ENCODE measurements at places on chromosomes 12 and 14.

GRCh38 chr12:112664569-112664968 is 127.0 kb upstream of the RPH3A start:
- no peak for DNase-seq

DNA sequence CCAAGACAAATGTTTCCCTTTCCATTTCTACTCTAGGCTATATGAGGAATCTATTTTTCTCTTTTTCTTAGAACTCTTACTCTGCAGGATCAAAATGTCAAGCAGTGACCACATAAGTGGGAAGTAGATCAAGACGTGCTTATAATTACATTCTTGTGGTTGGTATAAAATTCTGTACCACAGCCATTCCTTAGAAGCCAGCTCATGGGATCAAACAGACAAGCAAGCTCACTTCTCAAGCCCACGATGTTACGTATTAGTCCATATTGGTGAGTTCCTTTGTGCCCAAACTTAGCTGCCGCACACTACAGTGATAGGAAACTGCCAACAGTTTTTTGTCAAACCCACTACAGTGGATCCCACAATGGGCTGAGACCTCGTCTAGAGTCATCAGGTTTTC is 53.4 kb downstream of the IFNG start:
- no peak for DNase-seq

DNA sequence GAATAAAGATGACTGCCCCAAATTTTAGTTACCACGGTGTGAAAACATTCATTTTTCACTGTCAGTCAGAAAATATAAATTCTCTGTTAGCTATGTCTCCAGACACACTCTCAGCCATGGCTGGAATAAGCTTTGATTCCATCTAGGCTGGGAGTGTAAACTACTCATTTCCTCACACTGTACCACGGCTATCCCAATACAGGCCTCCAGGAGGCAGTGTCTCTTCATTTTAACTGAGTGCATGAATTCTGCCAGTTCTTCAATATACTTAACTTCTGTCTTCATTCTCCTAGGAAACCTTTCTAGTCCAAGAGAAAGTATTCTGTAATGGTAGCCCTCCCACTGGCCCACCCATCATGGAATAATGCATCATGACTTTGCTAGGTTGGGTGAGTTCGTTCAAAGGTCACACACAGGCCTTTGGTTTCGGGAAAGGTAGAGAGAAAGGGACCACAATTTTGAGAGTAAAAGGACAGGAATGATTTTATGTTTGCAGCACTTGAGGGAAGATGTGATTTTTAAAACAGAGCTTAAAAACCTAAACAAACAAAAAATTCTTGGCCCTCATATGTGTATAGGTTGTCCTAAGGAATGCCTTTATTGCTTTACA is 381.1 kb downstream of the SEC23A start:
- no peak for DNase-seq

DNA sequence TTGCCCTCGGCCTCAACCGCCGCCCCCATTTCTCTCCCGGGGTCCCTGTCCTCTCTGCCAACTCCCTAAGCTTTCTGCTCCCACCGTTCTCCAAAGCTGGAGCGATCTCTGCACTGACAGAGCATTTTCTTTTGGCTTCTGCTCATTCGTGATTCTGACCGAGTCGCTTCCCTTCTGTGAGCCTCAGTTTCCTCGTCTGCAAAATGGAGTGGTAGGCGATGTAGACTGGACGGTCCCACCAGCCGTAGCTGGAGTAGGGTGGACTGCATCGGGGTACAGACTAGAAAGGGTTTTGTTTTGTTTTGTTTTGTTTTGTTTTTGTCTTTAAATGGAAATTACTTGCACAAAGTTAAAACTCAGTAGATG is 2.4 kb downstream of the VSX2 start:
- no peak for DNase-seq

DNA sequence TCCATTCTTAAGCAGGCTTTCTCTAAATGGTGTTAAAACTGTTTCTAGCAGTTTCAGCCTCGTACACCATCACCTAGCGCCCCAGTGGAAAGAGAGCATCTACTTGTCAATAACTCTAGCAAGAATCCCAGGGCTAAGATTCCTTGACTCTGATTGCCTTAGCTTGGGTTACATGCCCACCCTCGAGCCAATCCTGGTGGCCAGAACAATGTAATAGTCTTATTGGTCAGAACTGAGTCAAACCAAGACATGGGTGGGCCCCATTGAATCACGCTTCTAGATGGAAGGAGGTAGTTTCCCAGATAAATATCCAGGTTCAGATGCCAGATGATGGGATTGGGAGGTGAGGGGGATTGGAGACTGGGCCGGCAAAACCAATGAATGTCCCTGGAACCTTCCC is 55.9 kb upstream of the MED13L start:
- DNase-seq: no peak

DNA sequence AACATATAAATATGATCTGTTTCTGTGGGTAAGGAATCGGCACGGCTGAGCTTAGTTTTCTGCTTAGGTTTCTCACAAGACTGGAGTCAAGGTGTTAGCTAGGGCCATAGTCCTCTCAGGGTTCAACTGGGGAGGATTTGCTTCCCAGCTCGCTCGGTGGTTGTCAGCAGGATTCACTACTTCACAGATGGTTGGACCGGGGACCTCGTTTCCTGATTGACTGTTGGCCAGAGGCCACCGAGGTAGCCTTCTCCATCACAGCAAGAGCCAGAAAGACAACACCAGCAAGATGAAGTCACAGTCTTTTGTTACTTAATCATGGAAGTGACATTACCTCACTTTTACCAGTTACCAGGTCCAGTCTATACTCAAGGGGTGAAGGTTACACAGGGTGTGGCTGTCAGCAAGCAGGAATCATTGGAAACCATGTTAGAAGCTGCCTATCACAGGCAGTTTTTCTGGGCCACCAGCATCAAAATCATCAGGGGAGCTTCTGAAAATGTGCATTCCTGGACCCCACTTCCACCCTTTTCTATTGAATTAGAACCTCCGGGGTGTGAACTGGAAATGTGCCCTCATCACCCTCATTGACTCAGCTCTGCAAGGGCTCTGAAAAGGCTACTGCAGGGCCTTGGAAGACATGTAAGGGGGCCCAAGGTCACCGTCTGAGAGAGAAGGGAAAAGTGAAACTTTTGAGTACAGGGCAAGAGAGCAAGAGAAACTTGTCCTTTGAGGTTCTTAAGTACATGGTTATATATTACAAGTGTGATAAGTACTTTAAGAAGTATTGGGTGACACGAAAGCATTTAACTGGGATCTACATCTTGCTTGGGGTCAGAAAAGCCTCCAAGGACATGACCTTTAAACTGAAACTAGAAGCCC is 10.9 kb downstream of the COPS7A start:
- no peak for DNase-seq

DNA sequence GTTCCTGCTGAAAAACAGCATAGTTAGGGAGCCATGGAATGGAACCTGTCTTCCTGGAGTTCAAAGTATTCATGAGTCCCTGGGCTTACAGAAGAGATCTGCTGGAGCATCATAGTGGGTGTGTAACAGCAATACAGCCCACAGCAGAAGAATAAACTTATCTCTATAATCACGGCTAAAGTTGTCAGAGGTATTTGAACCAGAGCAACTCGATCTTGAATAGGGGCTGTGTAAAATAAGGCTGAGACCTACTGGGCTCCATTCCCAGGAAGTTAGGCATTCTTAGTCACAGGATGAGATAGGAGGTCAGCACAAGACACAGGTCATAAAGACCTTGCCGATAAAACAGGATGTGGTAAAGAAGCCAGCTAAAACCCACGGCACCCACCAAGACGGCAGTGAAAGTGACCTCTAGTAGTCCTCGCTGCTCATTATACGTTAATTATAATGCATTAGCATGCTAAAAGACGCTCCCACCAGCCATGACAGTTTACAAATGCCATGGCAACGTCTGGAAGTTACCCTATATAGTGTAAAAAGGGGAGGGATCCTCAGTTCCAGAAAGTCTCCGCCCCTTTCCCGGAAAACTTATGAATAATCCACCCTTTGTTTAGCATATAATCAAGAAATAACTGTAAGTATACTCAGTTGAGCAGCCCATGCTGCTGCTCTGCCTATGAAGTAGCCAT is 223.4 kb downstream of the PCNX1 start:
- no peak for DNase-seq

DNA sequence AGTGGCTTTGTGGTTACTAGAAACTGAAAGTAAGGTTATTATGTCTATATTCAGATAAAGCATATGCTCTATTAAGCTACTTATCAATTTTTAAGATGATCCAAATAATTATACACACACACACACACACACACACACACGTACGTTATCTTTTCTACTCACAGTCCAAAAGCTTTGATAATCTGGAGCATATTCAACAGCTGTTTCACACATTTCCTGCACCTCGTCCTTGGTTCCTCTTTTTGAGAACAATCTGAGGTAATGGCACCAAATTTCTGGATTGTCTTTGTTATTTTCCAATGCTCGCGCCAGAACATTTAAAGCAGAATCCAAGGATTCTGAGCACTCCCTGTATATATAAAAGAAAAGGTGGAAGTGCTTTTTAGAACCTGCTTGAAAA is 37.5 kb downstream of the ZFC3H1 start:
- no peak for DNase-seq

GRCh38 chr12:30930238-30930637 is 3.7 kb downstream of the TSPAN11 start:
- no peak for DNase-seq

GRCh38 chr14:50434528-50434927 is 37.8 kb upstream of the CDKL1 start:
- DNase-seq: no peak

DNA sequence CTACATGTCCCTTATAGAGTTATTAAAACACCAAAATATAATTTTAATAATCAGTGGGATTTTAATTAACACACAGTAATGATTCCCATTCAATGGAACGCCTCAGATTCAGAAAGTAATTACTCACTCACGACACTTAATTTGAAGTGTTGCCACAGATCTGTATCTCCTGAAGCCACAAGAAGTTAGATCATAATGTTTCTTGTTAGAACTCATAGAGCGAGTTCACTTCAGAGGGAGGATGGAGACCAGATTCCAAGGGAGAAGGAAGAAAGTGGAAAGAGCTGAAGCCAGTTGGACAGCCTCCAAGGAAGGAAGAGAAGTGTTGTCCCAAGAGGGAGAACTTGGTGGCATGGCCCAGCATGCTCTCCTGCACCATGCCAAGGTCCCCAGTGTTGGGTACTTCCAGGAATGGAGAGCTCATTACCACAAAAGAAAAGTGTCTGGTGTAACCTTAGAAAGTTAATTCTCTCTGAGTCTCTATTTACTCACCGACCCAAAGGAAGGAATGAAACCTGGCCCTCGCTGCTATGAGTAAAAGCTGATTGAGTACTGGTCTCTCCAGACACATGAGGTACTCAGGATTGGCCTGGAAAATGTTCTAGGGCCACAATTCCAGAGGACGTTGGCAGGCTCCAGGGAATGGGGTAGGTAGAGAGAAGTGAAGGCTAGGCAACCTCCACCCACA is 305.4 kb downstream of the BCL11B start:
- DNase-seq: no peak

GRCh38 chr12:56933826-56934625 is at the start of gene SDR9C7:
Gene SDR9C7, minus strand, starts transcription at chr12:56934408. Its CDS starts 147 bp downstream, at chr12:56934261.
- DNase-seq: no peak

- no peak for DNase-seq
Measured at GRCh38 chr12:26428420-26428819, 233.0 kb downstream of the SSPN start.

DNA sequence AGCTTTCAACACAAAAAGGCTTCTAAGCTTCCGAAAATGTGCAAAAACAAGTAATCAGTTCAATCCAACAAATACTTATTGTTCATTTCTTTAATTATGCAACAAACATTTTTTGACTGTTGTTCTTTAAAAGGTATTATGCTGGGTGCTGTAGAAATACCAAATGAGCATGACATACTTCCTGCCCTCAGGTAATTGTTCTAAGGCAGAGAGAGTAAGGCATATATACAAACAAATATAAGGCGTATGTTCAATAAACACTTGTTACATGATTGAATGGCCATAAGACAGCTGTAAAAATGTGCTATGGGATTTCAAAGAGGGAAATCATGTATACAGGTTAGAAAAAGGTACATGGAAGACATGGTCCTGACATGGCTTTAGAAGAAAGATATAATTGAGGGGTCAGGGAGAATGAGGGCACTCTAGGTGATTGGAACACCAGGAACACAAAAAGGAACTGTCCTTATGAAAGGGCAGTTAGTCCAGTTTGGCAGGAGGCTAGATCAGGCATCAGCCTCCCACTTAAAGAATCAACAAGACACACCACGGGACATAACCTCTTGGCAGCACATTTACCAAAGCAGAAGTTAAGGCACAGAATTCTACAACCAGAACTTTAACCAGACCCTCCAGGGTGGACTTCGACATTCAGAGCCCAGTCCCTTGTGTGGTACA is 135.8 kb upstream of the SCAF11 start:
- no peak for DNase-seq

- DNase-seq: no peak
Measured at GRCh38 chr12:106867651-106868050, 88.1 kb upstream of the TMEM263 start.

- no peak for DNase-seq
Measured at GRCh38 chr12:71250166-71250565, 92.4 kb upstream of the TSPAN8 start.

DNA sequence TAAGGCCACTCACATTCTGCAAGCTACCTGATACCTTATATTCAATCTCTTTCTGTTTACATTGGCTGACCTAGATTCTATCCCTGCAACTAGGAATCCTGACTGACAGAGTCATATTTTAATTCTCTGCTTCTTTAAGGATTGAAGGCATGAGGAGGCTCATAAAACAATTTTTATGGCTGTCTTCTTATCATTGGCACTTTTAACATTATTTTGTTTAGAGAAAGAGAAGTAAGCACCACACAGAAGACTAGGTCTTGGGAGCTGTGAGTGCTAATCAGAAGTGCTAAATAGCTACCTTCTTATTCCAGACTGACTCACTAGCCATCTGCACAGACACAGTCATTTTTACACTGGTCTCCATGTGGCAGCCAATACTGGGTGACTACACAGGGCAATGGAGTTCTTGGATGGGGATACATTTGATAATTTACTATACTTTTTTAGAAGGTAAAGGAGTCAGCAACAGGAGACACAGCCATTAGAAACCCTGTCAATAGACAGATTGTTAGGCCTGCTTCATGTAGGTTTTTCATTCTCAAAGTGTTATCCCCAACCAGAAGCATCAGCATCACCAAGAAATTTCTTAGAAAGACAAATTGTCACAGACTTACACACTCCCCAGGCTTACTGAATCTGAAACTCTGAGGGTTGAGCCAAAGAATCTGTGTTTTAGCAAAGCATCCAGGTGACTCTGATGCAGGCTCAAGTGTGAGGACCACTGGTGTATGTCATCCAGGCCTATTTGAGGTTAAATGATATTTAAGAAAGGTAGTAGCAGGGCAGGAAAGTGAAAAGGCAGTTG is 214.1 kb downstream of the DUSP6 start:
- no peak for DNase-seq

DNA sequence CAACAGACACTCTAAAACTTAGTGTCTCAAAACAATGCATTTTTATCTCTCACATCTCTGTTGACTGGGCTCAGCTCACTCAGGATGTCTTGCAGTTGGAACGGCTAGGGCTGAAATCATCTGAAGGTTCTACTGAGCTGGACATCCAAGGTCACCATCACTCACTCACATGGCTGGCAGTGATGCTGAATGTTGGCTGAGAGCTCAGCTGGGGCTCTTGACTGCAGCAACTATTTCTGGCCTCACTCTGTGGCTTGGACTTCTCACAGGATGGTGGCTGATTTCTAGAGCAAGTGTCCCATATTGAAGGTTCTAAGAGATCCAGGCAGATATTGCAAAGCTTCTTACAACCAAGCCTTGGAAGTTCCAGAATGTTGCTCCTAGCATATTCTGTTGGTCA is 166.5 kb downstream of the ZFP36L1 start:
- DNase-seq: no peak

- no peak for DNase-seq
Measured at GRCh38 chr14:27672047-27672446, 1074.2 kb upstream of the NOVA1 start.
